ENCODE measurements at places on chromosomes 6 and 20.

- no peak for DNase-seq
Measured at GRCh38 chr6:141467041-141467440, 665.7 kb upstream of the GJE1 start.

DNA sequence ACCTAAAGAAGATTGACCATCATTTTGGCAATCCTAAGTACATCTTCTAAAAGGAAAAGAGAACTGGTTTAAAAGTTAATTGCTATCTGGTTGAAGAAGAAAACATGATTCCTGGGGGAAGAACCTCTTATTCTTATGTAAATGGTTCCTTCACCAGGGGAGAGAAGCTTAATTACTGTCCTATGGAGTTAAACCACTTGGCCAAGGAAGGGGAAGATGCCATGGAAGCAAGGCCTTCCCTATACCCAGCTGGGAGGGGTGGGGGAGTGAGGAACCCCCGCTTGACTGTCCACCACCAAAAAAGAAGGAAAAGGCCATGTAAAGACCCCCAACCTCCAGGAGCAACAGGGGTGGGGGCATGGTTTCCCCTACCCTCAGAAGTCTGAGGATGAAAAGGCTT lies 962.1 kb downstream of the GRIK2 start:
- no peak for DNase-seq

GRCh38 chr20:4729265-4729664 lies 7.6 kb downstream of the PRND start:
- no peak for DNase-seq

DNA sequence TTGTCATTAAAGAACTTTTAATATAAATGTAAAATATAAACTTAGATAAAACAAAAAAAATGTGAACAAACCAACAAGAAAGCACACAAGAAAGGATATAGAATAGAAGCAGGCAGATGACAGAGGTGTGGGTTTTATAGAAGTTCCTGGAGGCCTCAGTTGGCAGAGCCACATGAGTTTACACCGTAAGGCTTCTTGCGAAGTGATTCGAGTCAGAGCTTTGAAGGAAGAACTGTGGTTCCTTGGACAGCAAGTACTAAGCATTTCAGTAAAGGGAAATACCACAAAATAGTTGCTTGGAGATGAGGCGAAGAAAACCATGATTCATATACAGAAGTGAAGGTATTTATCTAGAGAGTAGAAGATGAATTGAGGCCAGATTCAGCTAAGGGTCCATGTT lies 207.9 kb upstream of the EYA4 start:
- DNase-seq = no peak

DNA sequence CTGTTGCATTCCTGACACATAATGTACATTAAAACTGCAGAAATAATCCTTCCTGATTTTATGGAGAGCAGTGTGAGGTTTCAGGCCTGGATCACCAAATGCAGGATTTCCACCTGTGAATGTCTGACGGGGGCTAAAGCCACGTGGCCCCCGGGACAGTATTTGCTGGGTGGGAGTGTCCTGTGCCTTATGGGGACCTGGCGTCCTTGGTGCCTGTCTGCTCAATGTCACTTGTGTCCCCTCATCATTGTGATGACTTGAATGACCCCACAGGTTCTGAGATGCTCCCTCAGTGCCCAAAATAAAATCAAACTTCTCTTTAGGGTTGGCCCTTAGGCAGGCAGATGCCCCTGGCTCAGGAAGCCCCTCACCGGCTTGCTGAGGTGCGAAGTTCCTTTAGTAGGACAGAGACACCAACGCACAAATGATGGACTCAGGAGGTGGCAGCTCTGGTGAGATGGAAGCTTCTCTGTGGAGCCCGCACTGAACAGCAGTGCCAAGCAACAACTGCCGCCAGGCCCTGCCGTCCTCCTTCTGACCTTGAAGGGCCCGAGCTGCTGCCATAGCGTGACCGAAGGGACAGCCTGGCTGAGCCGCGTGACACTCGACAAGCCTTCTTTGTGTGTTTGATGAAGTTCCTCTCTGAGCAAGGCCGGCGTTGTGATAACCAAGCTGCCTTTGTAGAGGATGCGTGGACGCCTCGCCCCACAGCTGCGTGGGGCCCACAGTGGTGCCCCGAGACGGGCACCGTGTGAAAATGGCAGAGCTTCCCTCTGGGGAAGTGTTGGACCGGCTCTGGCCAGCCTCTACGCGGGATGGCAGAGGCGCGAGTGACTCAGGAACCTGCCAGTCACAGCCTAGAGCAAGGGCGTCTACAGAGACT lies 30.9 kb downstream of the FRMD1 start:
- DNase-seq = no peak

DNA sequence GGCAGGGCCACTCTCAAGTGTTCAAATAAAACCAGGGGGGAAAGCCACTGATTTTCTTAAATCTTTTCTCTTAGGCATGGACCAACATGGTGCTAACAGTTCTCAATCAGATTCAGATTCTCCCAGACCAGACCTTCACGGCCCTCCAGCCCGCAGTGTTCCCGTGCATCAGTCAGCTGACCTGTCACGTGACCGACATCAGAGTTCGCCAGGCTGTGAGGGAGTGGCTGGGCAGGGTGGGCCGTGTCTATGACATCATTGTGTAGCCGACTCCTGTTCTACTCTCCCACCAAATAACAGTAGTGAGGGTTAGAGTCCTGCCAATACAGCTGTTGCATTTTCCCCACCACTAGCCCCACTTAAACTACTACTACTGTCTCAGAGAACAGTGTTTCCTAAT lies 41.5 kb upstream of the SMIM28 start:
- peak; percentile 1 for DNase-seq

- DNase-seq = no peak
Measured at GRCh38 chr6:139124887-139125672, 9.8 kb upstream of the HECA start.

DNA sequence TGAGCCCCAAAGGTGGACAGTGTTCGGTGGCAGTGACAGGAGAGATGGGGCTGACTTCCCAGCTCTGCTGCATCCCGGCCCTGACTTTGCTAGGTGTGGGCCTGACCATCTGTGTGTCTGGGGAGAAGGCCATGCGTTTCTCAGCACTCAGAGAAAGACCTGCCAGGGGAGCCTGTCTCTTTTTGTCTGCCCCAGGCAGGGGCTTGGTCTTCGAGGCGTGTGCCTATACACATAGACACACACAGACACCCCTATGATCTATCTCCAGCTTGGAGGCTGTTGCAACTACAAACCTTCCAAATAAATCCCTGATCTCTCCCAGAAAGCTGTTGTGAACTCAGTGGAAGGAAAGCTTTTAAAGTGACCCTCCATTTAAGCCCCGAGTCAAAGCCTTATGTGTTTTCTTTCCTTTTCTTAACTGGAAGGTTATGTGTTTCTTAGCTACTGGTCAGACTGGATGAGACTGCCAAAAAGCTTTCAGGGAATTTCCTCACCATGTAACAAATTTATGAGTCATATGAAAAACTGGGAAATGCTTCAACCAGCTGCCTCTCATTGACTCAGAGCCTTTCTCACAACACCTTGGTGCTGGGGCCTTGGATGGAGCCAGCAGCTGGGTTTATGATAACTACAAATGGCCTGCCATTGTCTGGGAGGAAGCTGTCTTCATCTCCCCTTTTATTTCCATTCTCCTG lies 102.6 kb downstream of the CDC5L start:
- DNase-seq = no peak

GRCh38 chr6:112296694-112297093 lies 42.3 kb upstream of the LAMA4 start:
- DNase-seq = no peak

GRCh38 chr6:113969888-113970804 lies 802 bp downstream of the HDAC2 start:
- DNase-seq = peak; percentile 33

Measured in NCI-H2227 treated with DMSO at 0.1 percent for 48 hours (cell line).